T47D (cell line): ENCODE measurements at places on chromosomes 13 and 19.
A peak's percentile ranks its signal among the peaks of the same experiment; 100 is the strongest.

DNA sequence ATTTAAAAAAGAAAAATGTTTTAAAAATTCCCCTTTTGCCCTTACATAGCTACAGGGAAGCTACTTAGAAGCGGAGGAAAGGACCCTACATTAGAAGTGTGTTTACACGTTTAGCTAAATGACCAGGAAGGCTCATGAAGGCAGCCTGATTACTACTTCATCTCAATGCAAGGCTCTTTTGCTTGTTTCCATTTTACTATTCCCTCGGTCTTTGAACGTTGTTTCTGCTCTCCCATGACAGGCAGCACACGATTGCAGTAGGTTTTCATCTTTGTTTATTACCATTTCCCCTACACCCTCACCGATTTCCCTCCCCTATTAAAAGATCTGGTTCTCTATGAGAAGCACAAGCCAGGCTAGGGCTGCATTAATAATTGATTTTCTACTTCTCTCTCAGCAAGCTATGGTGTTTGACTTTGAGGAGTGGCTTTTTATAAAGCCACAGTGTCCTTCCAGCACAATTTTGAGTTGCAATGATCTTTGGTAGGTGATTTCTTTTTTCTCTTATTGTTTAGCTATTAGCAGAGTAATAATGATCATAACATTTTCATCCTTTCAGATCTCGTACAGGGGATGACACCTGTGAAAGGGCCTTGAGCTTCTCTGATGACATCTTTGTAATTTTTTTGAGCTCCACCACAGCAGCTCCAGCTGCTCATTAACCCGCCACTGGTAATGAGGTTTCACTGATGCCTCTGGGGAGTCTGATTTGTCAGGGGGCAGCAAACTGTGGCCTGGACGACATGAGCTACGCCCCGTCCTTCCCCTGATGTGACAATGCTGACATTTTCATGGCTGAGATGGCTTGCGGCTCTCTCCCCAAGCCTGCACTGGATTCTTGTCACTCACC lies 670.3 kb downstream of the UQCRFS1 start:
- DNase-seq, result no peak

GRCh38 chr13:111597191-111597611 lies 276.8 kb downstream of the TEX29 start:
- DNase-seq, result no peak

GRCh38 chr19:16970821-16971220 lies 55.8 kb downstream of the CPAMD8 start:
- no peak for DNase-seq

DNA sequence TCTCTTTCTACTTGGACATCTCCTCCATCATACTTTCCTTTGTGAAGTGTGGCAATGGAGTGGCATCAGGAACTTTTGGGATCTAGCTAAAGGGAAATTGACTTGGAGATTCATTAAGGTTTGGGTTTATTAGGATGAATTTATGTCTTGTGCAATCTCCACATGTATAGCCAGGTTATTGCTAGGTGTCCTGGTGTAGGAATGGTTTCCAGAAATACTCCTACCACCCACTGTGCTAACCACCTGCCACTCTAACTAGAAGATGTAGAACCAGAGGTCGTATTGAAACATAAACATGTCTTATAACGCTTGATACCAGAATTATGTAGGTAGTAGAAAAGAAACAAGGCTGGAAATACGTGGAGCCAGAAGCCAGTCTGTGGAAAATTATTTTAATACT lies 38.1 kb upstream of the MED4 start:
- DNase-seq, result no peak

DNA sequence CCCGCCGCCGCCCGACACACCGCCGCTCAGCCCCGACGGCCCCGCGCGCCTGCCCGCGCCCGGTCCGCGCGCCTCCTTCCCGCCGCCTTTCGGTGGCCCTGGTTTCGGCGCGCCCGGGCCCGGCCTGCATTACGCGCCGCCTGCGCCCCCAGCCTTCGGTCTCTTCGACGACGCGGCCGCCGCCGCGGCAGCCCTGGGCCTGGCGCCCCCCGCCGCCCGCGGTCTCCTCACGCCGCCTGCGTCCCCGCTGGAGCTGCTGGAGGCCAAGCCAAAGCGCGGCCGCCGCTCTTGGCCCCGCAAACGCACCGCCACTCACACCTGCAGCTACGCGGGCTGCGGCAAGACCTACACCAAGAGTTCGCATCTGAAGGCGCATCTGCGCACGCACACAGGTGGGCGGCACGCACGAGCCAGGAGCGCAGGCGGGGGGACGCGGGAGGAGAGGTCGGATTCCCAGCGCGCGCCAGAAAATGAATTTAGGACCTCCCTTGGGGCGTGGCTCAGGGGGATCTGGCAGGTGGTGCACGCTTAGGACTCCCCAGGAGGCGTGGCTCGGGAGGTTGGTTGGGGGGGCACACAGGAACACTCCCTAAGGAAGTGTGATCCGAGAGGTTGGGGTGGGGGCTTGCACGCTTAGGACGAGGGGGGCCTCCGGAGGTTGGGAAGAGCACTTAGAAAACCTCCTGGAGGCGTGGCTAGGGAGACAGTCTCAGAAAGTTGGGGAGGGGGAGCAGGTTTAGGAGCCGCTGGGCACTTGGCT lies 1.2 kb downstream of the KLF2 start:
- no peak for DNase-seq

DNA sequence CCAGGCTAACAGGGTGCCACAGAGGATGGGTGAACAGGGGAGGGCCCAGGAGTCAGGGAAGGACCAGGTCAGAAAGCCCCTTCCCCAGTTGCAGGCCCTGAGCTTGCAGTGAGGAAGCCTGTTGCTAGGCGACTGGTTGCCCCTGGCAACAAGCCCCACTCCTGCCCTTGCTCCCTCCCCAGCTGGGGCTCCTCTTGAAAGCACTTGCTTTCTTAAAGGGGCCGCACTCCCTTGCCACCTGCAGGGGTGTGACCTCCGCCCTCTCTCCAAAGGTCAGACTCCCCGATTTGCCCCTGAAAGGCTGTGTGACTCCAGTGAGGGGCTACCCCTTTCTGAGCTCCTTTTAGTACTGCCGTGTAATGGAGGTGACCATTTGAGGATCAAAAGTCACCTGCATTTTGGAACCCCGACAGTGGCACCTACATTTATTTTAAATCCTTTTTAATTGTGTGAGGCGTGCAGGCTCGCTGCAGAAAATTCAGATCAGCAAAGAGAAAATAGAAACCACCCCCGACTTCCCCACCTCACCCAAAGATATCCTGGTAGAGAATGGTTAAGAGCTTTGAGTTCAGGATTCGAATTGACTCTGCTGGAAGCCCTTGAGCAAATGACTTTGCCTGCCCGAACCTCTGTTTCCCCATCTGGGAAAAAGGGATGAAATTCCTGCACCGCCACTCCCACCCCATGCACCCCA lies 4.8 kb downstream of the FCHO1 start:
- DNase-seq, result peak; percentile 57

DNA sequence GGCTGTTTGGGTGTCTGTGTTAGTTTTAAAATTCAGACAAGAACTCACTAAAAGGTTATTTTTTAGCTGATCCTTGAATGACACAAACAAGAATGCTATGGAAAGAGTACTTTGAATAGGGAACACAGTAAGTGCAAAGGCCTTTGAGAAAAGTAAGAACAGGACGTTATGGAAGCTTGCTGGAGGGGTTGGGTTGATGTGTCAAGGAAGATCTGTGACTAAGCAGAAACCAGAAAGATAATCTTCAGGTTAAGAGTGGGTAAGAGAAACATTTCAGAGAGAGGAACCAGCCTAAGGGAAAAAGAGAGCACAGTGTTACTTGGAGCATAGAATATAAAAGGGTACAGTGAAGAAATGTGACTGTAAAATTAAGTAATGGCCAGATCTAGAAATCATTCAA lies 41.2 kb upstream of the TRPC4 start:
- DNase-seq, result no peak

DNA sequence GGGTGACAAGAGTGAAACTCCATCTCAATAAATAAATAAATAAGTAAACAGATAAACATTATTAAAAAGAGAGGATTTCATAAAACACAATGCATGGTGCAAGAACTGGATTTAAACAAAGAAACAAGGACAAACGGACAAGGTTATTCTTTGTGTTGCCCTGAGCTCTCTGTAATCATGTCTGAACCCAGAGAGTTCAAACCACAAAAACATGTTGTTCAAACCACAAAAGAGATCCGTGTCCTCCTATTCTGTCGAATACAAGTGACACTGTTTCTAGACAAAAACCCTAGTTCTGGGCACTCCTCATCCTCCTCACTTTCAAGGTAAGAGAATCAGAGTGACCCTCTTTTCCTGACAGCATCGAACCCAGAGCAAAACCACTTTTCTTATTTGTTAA lies 4.6 kb upstream of the TPRX2 start:
- DNase-seq, result no peak

- DNase-seq, result no peak
Observed at GRCh38 chr13:48746821-48747220, 93.1 kb downstream of the CYSLTR2 start.

DNA sequence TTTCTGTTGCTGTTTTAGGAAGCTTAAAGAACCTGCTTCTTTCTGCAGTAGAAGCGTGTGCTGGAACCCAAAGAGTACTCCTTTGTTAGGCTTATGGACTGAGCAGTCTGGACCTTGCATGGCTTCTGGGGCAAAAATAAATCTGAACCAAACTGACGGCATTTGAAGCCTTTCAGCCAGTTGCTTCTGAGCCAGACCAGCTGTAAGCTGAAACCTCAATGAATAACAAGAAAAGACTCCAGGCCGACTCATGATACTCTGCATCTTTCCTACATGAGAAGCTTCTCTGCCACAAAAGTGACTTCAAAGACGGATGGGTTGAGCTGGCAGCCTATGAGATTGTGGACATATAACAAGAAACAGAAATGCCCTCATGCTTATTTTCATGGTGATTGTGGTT lies 103.1 kb downstream of the TNFRSF19 start:
- no peak for DNase-seq

DNA sequence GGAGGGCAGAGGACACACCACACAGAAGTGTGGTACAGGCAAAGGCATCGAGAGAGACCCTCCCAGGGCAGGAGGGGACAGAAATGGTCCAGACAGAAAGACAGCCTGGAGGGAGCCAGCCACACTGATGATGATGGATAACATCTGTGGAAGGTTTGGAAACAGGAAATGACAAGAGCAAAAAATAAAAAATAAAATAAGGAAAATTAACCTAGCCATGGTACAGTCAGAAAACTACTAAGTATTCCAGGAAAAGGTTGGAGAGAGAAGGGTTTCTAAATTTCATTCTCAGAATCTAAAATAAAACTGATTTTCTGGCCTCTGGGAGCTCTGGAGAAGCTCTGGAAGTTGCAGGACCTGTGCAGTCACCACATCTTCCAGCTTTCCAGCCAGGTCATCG lies 115.2 kb upstream of the VSTM2B start:
- DNase-seq, result no peak

GRCh38 chr13:31073859-31074718 lies 87.6 kb downstream of the HSPH1 start:
- DNase-seq, result peak; percentile 80

DNA sequence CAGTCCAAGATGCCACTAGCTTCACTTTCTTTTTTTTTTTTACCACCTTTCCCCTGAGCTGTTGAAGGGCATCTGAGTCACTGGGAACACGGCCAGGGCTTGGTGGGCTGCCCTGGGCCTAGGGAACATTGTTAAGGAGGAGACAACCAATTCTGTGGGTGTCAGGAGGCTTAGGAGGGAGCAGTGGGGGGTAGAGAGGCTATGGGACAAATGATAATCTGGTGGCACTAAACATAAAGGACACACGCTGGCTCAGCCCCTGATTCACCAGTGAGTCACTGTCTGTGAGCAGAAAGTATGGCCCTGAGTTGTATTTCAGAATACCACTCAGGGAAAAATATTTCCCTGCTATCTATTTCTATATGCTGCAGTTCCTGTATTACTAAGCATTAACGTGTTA lies 207.8 kb downstream of the DCLK1 start:
- no peak for DNase-seq

DNA sequence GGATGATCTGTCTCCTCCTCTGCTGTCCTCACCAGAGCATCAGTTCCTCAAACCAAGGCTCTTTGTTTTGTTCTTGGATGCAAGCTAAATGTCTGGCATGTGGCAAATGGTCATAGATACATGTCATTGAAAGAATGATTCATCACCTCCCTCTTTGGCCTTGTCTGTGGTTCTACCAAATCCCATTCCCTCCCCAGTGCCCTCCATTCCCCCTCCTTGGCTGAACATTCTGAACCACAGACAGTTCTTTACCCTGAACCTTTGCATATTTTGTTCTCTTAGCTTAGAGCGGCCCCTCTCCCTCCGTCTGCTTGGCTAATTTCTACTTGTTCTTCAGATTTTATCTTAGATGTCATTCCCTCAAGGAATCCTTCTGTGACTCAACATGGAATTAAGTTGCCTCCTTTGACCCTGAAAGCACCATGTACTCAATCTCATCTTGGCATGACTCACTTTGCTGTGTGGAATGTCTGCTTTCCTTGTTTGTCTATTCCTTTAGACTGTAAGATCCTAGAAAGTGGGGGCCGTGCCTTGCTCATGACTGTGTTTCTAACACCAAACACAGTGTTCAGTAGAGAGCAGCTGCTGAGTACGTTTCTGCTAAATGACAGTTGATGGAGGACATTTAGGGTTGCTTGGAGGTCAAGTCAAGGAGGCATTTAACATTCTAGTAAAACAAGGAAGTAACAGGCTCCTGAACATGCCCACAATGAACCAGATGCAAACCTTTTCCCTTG lies 8.1 kb downstream of the ALOX5AP start:
- no peak for DNase-seq

GRCh38 chr13:36753176-36753575 lies 65.8 kb upstream of the RFXAP start:
- DNase-seq, result no peak

- no peak for DNase-seq
Observed at GRCh38 chr13:50441130-50441529, 402.4 kb downstream of the DLEU7 start.

GRCh38 chr13:101490406-101491015 lies 38.0 kb downstream of the ITGBL1 start:
- no peak for DNase-seq

GRCh38 chr13:83007226-83007625 lies 875.0 kb downstream of the SLITRK1 start:
- no peak for DNase-seq

DNA sequence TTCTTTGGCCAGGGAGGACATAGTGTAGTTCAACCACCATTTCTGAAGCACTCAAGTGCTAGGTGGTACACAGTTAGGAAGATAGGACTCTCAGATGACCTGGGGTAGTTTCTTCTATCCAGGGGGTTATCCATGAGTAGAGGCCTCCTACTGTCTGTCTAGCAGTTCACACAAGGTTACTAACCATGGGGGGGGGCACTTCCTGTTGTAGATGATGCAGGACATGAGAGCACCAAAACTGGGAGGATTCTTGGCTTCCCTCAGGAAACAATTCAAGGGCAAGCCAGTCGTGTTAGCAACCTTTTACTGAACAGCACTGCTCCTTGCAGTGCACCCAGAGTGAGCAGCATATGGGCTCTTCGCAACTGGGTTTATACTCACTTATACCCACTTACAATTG lies 8.9 kb upstream of the TPP2 start:
- no peak for DNase-seq

GRCh38 chr19:15331419-15332310 lies 674 bp downstream of the BRD4 start:
- peak; percentile 43 for DNase-seq

DNA sequence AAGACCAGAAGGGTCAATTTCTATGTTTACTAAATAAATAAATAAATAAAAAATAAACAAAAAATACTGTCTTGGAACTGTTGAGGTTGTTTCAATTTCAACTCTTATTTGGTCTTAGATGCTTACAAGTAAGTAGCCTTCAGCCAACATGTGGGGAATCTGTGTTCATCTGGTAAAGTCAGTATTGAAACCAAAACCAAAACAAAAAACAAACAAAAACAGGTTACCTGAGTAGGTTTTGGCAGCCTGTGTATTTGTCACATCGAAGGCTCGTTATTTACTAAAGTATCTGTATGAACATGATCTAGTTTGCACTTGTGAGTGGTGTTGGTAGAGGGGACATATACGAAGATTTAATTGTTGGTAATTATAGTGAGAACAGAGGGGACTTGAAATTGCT lies 471.5 kb downstream of the SLITRK5 start:
- DNase-seq, result no peak
